ENCODE measurements at places on chromosomes 11 and 22.

GRCh38 chr11:83047515-83048225 lies 24.0 kb downstream of the RAB30 start:
- no peak for DNase-seq

DNA sequence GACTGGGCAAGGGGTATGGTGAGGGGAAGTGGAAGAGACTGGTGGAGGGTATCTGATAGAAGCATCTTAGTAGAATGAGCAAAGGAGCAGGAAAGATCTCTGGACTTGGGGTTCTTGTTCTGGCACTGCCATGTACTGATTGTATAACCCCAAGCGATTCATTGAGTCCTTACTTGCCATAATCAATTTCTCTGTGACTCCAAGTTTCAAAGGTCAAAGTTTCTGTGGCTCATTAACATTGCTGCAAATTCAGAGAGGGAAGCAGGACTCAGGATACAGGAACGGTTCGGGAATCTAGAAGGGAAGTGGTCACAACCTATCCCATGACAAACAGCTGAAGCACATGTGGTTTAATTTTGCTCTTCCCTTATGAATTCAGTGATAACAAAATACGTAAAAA lies 309 bp downstream of the OR51I2 start:
- DNase-seq, result no peak

DNA sequence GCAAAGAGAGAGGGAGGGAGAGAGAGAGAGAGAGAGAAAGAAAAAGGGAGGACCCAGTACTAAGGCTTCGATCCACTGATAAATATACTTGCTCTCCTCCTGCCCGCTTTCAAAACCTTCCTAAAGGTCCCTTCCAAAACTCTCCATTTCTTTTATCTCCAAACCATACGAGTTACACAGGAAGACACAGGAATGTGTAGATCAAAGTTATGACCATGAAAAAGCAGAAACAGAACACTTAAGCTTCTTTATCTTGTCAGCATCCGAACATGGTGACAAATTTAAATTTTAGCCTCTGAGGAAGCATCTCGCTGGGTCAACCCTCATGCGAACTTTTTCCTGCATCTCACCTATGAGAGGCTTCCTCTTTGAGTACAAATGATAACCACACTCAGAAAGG lies 29.2 kb upstream of the POGLUT3 start:
- DNase-seq, result no peak

DNA sequence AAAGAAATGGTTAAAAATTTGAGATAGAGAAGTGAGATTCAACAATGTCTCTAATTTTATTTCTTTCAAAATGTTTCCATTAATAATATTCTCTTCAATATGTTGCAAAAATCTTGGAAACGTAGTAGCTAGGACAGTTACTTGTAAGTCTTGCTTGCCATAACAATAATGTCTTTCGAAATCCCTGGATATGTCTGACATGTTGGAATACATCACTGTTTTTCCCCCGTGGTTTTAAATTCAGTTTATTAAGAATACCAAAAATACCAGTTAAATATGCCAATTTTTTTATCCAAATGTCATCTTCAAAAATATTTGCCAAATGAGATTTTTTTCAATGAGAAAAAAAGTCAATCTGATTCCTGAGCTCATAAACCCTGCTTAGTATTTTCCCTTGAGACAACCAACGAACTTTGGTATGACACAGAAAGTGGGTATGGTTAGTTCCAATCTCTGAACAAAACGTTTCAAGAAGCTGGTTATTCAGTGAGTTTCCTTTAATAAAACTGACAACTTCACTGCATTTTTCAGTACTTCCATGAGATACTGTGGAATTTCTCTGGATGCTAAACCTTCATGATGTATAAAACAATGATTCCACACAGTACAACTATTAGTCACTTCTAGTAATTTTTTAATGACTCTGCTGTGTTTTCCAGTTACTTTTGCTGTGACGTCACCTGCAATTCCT lies 36.7 kb upstream of the AMPD3 start:
- DNase-seq, result no peak

DNA sequence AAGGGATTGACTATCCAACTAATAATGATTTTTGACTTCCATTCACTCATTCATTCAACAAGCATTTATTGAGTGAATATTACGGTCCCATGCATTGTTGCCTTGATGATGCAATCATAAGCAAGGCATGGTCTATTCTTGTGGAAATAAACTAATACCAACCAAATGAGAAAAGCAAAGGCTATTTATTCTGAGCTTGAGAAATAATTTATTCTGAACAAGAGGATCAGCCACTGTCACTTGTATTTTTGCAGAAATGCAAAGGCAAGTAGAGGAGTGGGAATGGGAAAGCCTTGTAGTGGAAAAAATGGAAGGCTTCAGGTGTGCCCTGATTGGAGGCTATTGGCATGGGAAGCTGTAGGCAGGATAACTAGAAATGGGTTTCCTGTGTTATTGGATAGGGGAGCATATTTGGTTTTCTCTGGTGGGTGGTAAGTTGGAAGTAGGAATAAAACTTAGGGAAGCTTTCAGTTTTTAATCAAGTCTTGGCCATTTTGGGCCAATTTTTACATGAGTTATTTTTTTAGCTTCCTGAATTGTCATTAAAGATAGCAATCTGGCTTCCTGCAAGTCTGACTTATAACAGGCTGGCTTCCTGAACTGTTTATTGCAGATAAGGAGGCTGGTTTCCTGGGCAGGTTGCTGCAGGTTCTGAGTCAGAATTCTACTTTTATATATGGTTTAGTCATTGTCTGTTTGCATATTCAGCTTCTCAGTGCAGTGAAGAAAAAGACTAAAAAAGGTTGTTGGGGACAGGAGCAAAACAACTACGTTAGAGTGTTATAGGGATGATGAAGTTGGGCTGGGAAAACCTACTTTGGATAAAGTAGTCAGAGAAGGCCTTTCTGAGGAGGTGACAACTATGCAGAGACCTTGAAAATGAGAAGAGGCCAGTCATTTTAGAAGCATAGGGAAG lies 106.7 kb downstream of the APIP start:
- no peak for DNase-seq

DNA sequence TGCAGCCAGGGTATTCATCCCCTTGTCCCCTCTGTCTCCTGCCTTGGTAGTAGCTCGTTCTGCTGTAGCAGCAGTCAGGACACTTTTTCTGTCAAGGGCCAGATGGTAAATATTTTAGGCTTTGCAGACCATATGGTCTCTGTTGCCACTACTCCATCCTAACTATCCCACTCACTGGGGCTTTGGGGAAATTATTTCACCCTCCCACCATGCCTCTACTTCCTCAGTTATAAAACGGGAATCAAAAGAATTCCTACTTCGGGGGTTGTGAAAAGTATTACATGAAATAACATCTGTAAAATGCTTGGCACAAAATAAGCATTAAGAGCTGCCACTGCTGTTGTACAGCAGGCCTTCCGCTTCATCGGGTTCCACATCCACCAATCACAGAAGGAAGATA lies 89.9 kb upstream of the LDLRAD3 start:
- DNase-seq, result no peak

- no peak for DNase-seq
Observed at GRCh38 chr11:124470561-124471227, 25.2 kb upstream of the OR8B8 start.

DNA sequence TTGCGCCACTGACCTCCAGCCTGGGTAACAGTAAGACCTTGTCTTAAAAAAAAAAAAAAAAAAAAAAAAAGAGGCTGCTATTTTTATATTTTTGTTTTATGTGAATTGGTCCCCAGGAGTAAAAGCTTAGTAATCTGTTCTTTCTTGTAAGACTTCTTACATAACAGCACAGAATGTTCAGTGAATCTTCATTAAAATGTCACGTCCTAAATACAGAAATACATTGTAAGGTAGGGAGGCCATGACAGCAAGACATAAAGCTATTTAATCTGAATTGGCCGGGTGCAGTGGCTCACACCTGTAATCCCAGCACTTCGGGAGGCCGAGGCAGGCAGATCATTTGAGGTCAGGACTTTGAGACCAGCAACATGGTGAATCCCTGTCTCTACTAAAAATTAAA lies 64.2 kb downstream of the BID start:
- DNase-seq, result no peak

DNA sequence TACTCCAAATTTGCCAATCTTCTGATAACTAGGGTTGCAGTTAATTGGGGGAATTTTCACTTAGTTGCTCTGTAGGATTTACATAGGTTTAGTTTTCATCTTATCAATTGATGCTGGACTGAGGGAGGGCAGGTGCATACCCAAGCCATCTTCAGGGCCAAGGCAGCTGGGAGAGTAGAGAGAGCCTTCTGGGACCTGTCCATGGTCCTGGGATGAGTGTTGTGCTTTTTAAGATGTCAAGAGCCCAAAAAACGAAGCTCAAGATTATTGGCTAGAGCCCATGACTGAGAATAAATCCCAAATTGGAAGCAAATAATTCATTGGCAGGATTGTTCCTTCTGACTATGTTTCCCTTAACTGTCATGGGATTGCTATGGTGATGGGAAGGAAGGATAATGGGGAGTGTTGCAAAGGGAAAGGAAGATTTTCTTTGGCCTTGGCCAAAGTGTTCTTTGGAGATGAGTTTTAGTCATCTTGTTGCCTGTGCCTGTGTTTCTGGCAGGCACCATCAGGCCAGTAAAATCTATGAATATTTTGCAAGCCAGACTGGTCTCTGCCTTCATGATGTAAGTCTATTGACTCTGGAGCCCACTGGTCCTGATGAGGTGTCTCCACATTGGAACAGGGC lies 4.5 kb downstream of the SLC22A6 start:
- DNase-seq, result no peak

GRCh38 chr11:64742087-64742888 lies 1.7 kb downstream of the RASGRP2 start:
- no peak for DNase-seq

- DNase-seq, result no peak
Observed at GRCh38 chr22:44375451-44375850, 62.7 kb upstream of the SHISAL1 start.

GRCh38 chr11:17012179-17012578 lies 2.0 kb downstream of the PLEKHA7 start:
- no peak for DNase-seq

GRCh38 chr11:1138097-1138496 lies 19.7 kb upstream of the MUC5AC start:
- DNase-seq, result no peak

DNA sequence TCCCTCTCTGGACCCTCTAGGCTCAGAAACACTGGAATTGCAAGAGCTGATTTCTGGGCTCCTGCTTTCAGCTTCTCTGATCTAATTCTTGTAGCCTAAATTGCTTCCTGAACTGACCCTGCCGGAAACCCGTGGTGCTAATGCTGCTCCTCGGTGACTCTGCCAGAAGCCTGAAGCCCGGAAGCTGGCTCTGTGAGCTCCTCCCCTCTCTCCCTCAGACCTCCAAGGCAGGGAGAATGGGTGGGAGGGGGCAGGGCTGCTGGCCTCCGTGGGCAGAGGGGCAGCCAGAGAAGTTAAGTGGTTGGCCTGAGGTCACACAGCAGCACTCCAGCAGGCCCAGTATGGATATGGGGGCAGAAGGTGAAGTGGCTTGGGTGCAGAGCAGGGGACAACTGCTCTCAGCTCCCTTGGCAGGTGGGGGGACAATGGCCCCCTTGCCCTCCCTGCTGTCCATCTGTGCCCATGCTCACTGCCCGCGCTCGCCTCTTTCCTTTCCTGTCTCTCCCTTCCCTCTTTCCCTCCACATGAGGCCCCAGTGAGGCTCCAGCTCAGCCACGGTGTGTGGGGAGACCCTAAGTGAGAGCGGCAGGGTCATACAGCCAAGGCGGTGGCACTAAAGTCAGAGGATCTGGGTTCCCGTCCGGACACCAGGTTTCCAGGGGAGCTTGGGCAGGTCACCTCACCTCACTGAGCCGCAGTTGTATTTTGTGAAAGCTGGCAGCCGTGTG lies 16.2 kb downstream of the CAPN5 start:
- no peak for DNase-seq

DNA sequence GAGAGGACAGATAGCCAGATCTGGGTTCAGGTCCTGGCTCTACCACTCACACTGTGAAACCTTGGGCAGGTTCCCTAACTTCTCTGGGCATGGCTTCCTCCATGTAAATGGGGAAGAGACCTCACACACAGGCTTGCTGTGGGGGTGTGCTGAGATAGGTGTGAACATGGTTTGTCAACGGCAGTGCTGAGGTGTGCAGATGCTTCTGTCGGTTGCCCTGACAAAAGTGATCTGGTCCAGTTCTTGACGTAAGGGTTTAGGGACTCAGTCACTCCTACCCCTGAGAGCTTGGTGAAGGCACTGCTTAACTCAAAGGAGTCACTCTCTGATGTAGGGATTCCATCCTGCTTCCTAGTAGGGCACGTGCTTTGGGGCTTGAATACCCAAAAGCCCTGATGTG lies 2.0 kb downstream of the C1QTNF4 start:
- no peak for DNase-seq

GRCh38 chr11:19394525-19395016 lies 153.8 kb upstream of the E2F8 start:
- no peak for DNase-seq

DNA sequence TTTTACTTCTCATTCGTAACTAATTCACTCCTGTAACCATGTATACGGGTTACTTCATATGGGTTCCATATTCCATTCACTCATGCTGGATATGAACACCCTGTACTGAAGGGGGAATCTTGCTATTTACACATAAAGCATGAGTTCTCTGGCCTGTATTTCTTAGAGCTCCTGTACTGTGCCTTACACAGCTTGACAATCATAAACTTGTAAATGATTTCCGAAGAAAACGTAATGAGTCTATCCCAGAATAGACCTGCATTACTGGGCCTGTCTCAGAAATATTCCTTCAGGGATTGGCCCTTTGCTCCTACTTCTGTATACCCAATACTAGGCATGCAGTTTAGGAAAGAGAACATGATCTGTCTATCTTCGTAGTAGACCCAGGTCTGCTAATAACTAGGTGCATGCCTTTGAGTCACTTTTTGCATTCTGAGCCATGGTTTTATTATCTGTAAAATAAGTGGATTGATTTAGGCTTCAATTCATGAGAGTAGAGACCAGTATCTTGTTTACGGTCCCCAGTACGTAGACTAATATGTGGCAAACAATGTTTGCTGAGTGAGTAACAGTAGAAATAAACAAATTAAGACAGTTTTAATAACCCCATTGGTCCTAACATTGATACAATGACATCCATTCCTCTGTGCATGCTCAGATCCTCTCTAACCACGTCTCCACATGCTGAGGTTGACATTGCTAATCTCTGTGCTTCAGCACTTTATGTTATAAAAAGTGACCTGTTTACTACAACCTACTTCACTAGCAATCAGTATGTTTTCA lies 1.2 kb downstream of the CCDC34 start:
- DNase-seq, result no peak

GRCh38 chr11:64869571-64870175 lies 8.7 kb downstream of the EHD1 start:
- no peak for DNase-seq

DNA sequence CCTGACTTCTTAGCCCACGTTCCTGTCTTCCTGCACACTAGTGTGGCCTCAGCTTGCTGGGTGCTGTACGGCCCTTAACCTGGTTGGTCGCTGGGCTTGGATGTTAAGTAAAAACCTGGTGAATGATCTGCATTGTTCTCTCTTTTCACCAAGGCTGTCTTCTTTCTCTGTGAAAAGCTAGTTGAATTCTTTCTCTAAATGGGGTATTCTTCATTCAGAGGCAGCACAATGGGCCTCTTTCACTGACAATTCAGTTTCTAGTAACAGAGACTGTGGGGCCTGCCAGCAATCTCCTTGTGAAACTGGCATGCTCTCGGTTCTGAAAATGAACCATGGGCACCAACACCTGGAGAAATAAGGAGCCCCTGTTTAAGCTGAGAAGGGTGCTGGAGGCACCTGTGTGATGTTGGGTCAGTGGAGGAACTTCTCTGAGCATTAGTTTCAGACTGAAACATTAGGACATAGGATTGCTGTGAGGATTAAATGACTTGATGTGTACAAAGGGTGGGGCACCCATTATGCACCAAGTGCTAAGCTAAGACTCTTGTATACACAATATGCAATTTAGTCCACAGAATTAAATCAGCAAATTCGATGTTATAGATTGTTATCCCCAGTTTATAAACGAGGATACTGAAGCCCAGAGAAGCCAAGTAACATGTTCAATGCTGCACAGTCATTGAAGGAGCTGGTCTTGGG lies 33.1 kb upstream of the ELF5 start:
- DNase-seq, result no peak

Measured in stimulated activated CD8-positive, alpha-beta memory T cell treated with anti-CD3 and anti-CD28 coated beads, Interleukin-15, amount 100 ng/mL, for 24 hours (primary cell).